Forelimb muscle (tissue), 1 donor: ENCODE measurements at places on chromosomes 2 and 18.

DNA sequence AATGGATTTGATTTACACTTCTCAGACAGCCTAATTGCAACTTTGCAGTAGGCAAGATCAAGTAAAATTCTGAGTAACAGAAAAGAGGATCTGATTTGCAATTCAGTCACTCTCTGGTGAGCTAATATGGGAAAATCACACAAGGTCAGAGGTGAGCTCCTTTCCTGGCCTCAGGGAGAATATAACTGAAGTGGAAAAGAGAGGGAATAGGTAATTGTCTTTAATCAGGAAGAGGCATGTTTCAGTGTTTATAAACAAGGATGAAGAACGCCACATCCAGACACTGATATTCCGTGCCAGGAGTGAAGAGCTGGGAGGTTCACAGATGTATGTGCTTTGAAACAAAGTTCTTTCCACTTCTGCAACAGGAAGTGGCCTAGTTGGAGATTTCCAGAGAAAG is 127.1 kb downstream of the ETAA1 start:
- DNase-seq: no peak

DNA sequence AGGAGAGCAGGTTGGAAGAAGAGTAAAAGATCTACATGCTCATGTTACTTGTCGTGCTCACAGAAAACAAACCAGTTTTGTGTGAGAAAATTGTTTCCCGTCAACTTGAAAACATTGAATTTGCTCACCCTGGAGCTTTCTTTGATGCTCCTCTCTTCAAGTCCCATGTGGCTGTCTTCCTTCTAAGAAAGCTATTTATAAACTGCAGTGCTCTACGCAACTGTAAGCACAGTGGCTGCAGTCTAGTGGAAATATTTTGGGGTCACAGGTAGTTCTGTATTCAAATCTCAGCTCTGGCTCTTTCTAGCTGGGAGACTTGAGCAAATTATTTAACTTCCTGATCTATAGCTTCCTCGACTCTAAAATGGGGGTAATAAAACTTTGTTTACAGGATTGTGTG is 211.8 kb downstream of the PLCL1 start:
- DNase-seq: no peak

- no peak for DNase-seq
Observed at GRCh38 chr2:225004597-225004996, 37.7 kb downstream of the DOCK10 start.

- DNase-seq: no peak
Observed at GRCh38 chr18:23291456-23292205, 156.3 kb downstream of the CABLES1 start.

DNA sequence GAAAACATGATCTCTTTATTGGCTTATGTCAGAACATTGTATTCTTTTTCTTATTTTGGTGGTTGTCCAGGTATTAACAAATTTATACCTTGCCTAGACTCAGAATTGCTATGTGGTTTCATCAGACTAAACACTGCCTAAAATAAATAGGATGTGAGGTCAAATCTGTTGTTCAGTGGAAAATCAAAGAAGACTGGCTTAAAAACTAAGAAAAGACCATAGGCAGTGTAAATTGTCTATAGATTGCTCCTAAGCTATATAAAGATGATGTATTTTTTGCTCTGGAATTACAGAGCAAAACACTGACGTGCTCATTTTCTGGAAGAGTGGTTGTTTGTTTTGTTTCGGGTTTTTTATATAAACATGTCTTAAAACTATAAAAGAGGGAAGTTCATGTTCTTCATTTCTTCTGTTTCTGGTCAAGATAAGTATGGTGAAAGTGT is 266.0 kb downstream of the ALPK2 start:
- DNase-seq: no peak

DNA sequence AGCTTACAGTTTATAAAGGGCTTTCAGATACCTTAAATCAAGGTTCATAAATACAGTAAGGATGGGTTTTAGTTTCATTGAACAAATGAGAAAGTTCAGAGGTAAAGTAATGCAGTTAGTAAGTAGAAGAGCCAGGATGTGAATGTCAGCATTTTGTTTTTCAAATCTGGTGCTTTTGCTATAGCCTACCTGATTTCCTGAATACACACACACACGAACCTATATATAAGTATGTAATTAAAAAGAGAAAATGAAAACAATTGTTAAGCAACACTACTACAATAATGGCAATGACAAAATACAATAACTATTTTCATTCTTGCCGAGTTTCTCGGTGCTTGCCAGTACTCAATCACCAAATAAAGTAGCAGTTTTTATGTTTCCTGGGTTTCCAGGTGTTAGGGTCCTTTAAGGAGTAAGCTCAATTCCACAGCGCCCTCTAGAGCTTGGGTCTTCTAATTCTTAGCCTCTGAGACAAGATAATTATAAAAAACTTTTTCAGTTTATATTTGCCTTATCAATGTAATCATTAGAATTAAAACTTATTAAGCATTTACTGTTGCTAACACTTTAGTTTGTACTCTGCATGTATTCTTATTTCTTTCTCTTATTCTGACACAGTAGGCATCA is 512.9 kb upstream of the ACVR2A start:
- no peak for DNase-seq

DNA sequence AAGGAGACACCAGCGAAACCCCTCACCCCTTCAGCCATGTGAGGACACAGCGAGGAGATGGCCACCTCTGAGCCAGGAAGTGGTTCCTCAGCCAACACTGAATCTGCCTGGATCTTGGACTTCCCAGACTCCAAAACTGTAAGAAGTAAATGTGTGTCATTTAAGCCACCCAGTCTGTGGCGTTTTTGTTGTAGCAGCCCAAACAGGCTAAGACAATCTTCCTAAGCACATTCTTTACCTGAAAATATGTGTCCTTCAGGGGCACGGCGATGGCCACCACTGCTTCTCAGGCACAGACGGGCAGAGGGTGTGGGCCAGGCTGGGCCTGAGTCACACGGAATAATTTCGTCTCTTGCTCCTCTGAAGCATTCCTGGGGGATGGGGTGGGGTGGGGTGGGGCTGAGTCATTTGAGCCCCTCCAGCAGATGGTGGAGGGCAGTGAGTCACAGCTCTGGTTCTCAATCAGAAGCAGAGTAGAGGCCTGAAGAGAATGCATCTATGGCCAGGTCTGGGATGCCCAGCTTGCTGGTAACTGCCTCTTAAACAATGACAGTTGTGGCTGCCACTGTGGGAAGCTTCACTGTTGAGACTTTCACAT is 142.4 kb downstream of the CAPN13 start:
- no peak for DNase-seq

DNA sequence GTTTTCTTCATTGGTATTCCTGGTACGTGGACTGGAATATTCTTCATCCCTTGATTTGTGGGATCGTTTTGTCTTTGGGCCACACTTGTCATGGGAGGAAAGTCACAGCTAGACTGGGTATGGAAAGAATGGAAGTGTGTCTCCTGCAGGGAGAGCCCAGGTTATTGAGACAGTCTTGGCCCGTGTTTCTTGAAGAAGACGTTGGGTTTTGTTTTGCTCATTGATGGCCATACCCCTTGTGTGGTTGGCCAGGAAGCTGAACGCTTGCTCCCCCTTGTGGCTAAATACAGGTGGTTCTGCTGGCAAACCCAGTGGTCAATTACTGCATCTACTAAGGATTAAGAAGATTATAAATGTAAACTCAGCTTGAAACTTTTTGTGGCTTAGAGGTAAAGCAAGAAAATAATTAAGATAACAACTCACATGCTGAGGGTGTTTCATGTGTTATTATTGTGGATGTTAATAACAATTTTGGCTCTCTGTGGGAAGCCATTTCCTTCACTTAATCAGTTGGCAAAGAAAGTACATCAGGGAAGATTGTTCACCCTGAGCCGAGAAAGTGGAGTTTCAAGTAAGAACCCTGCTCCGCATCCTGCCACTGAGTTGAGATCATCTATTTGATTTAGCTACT is 91.8 kb downstream of the NEDD4L start:
- DNase-seq: no peak

GRCh38 chr2:110675679-110676078 is 2.2 kb downstream of the BUB1 start:
- no peak for DNase-seq

DNA sequence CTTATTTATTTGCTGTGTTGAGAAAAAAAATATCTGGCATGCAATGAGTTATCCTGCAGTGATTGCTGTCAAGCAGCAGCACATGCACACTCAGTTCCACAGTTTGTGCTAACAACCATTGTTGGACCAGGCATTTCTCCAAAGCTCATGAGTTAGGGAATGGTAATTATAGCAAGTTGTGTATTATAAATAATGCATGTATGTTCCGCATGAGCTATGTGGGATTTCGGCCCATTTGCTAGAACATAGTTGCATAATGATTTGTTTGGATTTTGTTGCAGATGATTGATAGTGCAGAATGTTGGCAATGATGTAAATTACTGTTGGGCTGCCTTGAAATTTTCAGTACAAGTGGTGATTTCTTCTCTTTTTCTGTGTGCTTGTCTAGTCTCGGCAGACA is 10.7 kb downstream of the KCNJ3 start:
- peak; percentile 25 for DNase-seq

- no peak for DNase-seq
Observed at GRCh38 chr2:233938676-233939370, 21.6 kb downstream of the TRPM8 start.

DNA sequence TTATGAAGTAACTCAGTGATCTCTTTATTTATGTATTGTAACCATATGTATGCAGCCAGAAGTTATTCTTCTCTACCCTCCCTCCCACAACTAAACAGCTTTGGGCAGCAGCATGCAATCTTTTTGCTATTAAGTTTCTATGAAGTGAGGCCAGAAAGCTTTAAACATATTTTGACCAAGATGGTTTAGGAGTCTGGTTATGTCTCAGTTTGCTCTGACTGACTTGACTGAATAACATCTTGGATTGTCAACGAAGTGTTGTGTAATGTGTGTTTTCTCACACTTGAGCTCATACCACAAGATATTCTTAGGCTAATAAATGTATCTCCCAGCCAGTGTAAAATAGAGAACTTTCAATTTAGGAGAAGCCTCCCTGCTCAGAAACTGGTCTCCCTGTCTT is 104.3 kb downstream of the TTC27 start:
- DNase-seq: no peak

GRCh38 chr2:37268111-37268510 is 36.7 kb downstream of the NDUFAF7 start:
- DNase-seq: no peak

DNA sequence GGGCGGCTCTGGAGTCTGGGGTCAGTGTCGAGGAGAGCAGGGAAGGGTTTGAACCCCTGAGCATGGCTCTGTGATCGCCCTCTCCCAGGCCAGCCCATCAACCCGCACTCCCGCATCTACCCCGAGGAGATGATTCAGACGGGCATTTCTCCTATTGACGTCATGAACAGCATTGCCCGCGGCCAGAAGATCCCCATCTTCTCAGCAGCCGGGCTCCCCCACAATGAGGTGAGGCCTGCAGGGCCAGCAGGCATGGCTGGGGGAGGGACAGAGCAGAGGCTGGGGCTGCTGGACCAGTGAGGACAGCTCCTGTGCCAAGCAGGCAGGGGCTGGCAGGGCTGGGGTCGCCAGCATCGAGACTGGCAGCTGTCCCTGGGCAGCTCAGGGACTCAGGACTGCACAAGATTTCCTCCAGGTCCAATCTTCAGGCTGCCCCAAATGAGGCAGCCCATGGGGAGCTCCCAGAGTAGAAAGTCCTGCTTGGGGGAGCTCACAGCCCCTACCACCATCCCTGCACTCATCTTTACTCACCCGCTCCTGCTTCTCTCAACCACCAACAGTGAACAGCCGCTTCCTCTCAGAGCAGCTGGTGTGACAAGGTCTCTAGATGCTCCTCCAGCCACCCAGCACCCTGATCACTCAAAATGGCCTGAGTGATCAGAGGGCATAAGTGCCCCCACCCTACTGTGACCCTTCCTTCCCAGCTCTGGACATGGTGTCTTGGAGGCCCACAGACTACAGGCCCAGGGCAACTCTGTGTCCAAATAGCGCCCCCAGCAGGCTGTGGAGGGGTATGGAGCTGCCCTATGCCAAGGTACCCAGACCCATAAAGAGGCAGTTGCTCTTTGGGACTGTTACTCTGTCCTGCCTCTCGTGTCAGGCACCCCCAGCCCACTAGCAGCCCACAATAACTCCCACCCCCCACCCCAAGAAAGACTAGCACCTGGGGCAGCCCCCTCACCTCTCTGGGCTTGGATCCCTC is 18.3 kb upstream of the ANKRD53 start:
- DNase-seq: no peak

- no peak for DNase-seq
Observed at GRCh38 chr2:74553892-74554819, at the start of the genes DOK1 and LOXL3. DOK1 (plus strand) TSS chr2:74554720; CDS start chr2:74554755, 35 bp downstream. LOXL3 (minus strand) TSS chr2:74553942; CDS start chr2:74552634, 1,308 bp downstream.

- DNase-seq: no peak
Observed at GRCh38 chr2:98912221-98912851, 23.7 kb downstream of the CRACDL start.

GRCh38 chr18:5543036-5543680 is 639 bp downstream of the EPB41L3 start:
- no peak for DNase-seq

DNA sequence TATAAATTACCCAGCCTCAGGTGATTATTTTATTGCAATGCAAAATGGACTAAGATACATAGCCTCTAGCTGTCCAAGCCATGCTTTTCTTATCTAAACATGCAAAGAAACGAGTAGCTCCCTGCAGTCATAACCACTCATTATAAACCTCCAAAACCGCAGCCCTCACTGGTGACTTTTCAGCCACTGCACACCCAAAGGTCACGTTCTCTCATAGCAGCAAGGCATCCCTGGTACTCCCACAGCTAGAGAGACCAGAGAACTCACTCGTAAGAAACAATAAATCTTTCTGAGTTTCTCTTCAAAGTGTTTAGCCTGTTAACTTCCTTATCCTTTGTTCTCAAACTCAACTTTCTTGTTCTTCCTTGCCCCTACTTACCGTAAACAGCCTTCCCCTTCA is 28.5 kb upstream of the RALBP1 start:
- DNase-seq: no peak

DNA sequence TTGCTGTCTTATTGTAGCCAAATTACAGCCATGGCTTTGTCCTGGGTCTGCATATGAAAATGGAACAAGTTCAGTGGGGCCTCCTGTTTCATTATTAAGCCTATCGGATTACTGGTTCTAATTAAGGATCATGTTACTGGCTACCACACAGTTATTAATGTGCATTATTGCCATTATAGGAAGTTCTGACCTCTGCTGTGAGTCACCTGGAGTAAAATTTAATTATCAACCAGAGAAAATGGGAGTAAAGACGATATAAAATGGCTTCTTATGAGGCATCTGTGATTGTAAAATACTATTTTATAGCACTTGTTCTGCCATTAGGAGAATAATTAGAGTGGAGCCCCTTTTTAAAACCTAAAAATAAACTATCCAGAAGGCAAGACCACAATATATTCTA is 143.3 kb upstream of the ITGB6 start:
- DNase-seq: no peak

DNA sequence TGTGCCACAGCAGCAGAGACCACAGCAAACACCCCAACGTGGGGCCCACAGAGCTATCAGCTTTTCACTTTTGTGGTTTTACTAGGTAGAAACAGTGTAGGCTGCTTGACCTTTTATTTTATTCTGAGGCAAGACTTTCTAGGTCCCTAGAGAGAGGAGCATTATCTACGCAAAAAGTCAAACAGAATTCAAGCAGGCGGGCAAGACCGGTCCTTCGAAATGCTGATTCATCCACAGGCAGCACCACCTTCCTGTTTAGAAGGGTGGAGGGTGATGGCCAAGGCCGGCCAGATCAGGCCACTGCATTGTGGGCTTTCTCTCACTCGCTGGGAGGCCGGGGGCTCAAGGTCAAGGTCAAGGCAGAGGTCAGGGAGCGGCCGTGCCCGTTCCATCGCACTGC is 573.0 kb downstream of the GALR1 start:
- no peak for DNase-seq

GRCh38 chr2:190722061-190722759 is 73.3 kb downstream of the NAB1 start:
- DNase-seq: no peak
